Prostate gland (tissue), 2 donors: ENCODE measurements at places on chromosomes 3 and 15. TPM values are rescaled to one million over a fixed set of nuclear protein-coding genes. Genes with fewer than 3 reads are reported as not detected.

GRCh38 chr3:64039981-64040733, 16.9 kb upstream of the PSMD6 start:
- no peaks in the 10 kb centered on the region for H3K4me1 ChIP-seq
- H3K27me3 ChIP-seq, result no peaks in the 10 kb centered on the region
- H3K36me3 ChIP-seq, result no peaks in the 10 kb centered on the region
- no peak overlapping the region for H3K4me3 ChIP-seq
- H3K27ac ChIP-seq, result no peak overlapping the region

DNA sequence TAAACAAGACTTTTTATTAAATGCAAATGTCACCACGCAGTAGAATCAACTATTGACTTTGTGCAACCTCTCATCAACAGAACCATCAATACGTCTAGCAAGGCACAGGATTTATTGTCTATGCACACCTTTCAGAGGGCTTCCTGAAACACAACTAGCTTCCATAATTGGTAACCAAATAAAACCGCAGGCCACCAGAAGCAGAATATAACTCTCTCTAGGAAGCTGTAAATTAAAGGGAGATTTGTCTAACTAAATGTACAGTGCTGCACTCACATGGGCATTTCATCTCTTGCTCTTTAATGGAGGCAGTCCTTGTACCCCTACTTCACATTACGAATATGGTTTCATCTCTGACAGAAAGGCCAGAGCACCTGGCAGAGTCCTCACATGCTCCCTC, 93.0 kb downstream of the FHIT start:
- DNase-seq, result no peak
- H3K4me1 ChIP-seq, result no peaks in the 10 kb centered on the region
- no peaks in the 10 kb centered on the region for H3K27me3 ChIP-seq
- no peak overlapping the region for H3K27ac ChIP-seq
- no peaks in the 10 kb centered on the region for H3K36me3 ChIP-seq
- no peak overlapping the region for H3K4me3 ChIP-seq

DNA sequence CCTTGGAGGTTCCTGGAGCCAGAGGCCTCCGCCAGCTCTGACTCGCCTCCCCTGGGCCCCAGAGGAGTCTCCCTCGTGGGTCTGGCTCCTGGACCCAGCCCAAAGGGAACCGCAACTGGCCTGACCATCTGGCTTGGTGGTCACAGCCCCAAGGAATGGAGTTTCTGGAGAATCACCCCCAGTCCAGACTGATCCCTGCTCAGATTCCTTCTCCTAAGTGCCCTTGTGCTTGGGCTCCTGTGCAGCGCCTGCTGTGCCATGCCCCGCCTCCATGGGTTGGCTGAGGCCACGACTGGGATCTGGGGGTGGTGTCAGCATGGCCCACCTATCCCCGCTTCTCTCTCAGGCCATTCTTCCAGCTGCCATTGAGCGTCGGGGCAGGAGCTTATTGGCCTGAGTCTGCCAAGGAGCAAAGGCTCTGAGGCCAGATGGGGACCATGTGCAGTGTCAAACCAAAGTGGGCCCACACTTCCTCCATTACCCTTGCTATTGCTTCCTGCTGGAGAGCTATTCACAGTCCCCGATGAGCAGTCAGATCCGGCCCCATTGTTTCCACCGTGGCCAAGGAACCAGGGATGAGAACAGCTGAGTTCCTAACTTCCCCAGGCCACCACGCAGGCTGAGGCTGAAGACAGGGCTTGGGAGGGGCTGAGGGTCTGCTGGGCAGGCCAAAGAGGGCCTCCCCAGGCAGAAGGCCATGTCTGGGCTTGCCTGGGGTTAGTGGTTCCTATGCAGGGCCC, 19.0 kb downstream of the CSPG4 start:
- no peak for DNase-seq
- H3K36me3 ChIP-seq, result no peaks in the 10 kb centered on the region
- H3K4me1 ChIP-seq, result peaks cover 12% of the 10 kb centered on the region
- H3K4me3 ChIP-seq, result no peak overlapping the region

DNA sequence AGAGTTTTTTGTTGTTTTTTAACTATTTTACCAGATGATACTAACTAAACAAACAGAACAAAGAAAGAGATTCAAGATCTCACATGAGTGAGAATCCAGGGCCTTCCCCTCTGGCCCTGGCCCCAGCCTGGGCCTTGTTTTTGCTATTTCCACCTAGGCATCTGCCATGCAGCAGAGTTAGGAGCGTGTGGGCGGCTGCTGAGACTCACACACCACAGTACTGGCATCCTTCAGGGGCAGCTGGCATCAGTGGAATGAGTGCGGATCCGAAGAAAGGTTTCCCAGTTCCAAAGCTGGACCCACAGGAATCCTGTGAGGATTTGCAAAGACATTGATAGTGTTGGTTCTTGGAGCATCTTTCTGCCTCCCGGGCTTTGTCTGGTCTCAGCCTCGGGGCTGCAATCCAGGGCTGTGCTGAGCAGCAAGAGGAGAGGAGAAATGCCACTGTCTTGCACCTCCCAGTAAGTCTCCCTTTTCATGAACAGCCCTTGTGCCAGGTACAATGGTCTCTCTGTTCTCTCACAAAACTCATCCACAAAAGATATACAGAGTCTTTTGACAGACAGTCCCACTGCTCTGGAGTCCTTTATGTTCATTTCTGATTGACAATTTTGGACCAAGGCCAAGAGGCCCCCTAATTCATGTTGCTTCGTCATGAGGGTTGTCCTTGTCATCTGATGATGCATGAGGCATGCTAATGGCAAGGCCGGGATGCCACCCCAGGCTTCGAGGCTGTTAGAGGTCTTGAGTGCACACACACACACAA, 46.6 kb downstream of the APH1B start:
- no peaks in the 10 kb centered on the region for H3K36me3 ChIP-seq
- H3K27ac ChIP-seq, result no peak overlapping the region
- DNase-seq, result no peak
- no peak overlapping the region for H3K4me3 ChIP-seq
- no peaks in the 10 kb centered on the region for H3K27me3 ChIP-seq
- H3K4me1 ChIP-seq, result no peaks in the 10 kb centered on the region

DNA sequence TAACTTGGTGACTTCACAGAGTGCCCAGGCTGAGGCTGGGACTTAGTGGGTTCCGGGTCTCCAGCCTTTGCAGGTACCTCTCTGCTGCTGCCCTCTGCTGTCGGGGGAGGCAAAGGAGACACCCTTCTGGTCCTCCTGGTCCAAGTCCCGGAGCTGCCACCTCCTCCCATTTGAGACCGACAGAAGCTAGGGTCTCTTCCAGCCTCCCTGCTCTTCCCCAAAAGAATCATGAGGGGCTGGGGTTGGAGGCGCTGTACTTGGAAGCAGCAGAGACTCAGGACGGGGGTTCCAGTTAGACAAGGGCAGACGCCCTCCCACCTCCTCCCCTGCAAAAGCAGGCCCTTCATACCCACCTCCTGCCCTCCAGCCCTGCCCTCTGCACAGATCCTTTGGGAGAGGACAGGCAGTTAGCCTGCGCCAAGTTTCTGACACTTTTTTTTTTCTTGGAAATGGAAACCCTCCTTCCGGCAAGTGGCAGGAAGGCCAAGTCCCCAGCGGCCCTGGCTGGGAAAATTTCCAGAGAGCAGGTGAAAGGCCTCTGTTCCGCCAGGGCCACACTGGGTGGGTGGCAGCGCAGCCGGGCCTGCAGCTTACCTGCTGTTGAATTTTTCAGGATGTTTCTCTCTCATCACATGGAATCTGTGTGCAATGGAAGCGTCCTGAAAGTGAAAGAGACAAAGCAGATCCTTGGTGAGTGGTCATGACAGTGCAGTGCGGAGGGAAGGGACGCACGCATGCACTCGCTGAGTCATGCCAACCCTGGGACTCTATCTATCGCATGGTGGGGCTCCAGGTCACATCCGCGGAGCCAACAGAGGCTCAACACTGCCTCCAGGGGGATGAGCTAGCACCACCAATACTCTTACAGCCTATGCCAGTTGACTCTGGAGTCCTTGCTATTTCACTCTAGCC, 119.9 kb downstream of the DGKG start:
- no peak overlapping the region for H3K4me3 ChIP-seq
- DNase-seq, result peak; percentile 54
- H3K4me1 ChIP-seq, result no peaks in the 10 kb centered on the region
- no peaks in the 10 kb centered on the region for H3K27me3 ChIP-seq

- DNase-seq, result no peak
- no peaks in the 10 kb centered on the region for H3K27me3 ChIP-seq
- no peak overlapping the region for H3K4me3 ChIP-seq
- H3K36me3 ChIP-seq, result no peaks in the 10 kb centered on the region
Measured at GRCh38 chr15:85777250-85778106, 17.2 kb downstream of the KLHL25 start.

DNA sequence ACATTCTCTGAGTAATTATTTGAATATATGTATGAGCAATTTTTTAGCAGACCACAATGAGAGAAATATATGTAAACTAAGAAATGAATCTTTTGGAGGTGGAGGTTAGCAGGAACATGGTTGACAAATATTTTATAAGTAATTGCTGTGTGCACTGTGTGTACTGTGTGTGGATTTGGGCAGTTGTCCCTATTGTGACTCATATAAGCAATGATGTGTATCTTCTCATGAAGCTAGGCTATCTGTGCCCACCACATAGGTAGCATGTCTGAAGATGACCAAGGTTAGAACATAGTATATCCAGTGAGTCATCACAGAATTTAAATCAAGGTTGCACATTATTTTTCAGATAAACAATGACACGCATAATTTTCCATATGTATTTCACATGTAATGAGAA, 713.9 kb upstream of the GBE1 start:
- H3K4me1 ChIP-seq, result no peaks in the 10 kb centered on the region
- no peaks in the 10 kb centered on the region for H3K36me3 ChIP-seq
- no peak overlapping the region for H3K27ac ChIP-seq
- H3K27me3 ChIP-seq, result no peaks in the 10 kb centered on the region

DNA sequence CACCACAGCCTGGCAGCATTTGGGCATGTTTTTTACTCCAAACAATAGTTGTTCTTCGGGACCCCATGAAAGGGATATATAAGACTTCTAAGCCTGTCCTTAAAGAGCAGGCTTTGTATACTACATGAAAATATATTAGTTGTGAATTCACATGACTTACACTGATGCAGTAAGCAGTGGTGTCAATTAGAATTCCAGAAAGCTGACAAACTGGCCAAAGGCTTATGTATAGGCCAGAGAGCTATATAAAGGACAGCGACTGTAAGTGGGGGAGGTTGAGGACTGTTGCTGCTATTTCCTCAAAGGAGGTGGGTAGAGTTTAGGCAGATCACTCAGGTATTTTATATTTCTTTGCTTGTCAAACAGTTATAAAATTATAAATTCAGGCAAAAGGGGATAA, 24.8 kb downstream of the KPNA4 start:
- no peaks in the 10 kb centered on the region for H3K36me3 ChIP-seq
- no peaks in the 10 kb centered on the region for H3K4me1 ChIP-seq
- H3K27me3 ChIP-seq, result no peaks in the 10 kb centered on the region
- no peak overlapping the region for H3K4me3 ChIP-seq

DNA sequence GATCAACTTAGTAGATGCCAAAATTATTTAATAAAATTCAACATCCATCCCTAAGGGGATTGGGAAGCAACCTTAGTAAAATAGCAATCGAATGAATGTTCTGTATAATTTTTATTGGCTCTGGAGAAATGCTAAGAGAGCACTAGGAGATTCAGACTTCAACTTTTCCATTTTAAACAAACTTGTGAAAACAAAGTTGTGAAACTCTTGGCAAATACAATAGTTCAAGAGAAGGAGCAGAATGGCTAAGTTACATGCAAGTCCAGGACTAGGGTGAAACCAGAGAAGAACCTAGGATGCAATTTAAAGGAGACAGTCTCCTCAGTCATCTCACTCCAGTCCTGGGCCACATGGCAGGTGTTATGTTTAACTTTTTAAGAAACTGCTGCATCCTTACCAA, 16.7 kb upstream of the ZNF280D start:
- H3K4me3 ChIP-seq, result no peak overlapping the region
- no peaks in the 10 kb centered on the region for H3K36me3 ChIP-seq
- no peak overlapping the region for H3K27ac ChIP-seq
- DNase-seq, result no peak

DNA sequence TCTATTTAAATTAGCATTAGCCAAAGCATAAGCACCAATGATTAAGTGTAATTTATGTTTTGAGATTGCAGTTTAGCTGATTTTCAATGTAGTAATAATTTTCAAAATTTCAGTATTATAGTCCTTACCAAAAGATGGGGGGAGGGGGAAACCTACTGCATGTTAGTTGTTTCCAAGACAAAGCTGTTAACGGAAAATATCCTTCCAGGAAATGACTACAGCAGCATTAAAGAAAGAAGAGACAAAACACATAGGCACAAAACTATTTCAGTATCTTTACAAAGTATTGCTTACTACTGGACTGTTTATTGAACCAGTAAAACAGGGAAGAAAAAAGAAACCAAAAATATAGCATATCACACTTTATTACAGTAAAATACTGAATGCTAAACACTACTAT, 10.5 kb downstream of the BNIP2 start:
- no peak overlapping the region for H3K27ac ChIP-seq
- no peak for DNase-seq
- no peaks in the 10 kb centered on the region for H3K36me3 ChIP-seq
- H3K4me3 ChIP-seq, result no peak overlapping the region

GRCh38 chr15:73737535-73737934, 15.6 kb downstream of the INSYN1 start:
- H3K36me3 ChIP-seq, result no peaks in the 10 kb centered on the region
- no peak overlapping the region for H3K4me3 ChIP-seq
- no peak overlapping the region for H3K27ac ChIP-seq
- no peaks in the 10 kb centered on the region for H3K27me3 ChIP-seq

DNA sequence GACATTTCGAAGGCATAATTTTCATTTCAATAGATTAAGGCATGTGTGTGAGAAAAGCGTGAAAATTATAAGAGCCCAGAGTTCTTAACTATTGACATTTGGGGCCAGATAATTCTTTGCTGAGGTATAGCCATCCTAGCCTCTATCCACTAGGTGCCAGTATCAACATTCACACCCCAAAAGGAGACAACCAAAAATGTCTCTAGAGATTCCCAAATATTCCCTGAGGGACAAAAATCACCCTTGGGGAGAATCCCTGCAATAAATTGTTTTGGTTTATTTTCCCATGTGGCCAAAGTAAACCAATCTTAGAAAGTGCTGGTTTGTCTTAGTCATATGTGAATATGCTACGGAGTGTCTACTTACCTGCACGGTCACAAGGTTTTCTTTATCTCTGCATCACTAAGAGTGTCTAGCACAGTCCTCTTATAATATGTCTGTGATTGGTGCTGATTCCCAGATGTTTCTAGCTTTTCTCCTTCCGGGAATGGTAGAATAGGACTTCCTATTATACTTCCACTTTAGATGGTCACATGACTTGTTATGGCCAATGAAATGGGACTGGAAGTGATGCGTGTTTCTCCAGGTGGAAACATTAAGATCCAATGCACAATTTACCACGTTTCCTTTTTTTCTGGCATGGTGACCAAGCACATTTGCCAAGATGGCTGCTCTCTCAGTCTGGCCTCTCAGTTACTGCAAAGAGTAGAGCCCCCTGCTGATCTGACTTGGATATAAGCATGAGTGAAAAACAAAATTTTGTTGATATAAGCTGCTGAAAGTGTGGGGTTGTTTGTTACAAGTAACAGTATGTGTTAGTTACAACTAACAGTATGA, 8.0 kb upstream of the KBTBD8 start:
- H3K36me3 ChIP-seq, result no peaks in the 10 kb centered on the region
- no peak overlapping the region for H3K27ac ChIP-seq
- DNase-seq, result no peak
- H3K4me3 ChIP-seq, result no peak overlapping the region

The GRM2 gene
- 5.5 TPM for total RNA-seq

The PIGZ gene
- 11.3 TPM for total RNA-seq

The PLD1 gene
- 15.8 TPM for total RNA-seq

The PLS1 gene
- total RNA-seq, result 7.0 TPM

The NECTIN3 gene
- total RNA-seq, result 63.8 TPM
